T-helper 17 cell (primary cell): ENCODE measurements at places on chromosomes 1 and 21. TPM values are rescaled to one million over a fixed set of nuclear protein-coding genes. Genes with fewer than 3 reads are reported as not detected.

DNA sequence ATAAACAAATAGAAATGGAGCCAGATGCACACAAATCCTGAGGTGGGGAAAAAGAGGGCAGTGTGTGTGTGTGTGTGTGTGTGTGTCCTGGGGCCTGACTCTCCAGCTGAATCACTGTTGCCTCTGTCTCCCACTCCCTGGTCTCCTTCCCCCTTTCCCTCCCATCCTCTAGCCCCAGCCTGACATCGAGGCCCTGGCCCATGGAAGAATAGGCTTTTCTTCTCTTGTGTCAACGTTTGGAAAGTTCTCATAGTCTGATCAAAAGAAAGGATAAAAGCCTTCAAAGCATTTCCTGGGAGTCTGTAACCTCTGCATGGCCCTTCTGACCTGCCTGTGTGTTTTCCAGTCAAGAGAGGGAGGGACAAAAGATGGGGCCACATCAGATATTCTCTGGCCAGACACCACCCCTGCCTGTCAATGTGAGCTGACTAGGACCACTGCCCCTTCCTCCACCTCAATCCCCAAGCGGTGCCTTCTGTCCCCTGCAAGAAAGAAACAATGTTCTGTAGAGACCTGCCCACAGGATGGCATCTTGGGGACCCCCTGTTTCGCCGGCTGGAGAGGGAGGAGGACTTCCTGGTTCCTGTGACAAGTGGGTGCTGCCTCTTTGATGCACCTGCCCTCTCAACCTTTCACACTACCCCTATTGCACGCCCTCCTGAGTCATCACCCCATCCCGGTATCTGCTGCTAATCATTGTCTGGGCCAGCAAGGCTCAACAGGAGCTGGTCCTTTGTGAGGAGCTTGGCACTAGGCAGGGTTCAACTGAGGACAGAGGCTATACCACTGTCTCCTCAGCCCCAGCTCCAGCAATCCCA, 16.2 kb downstream of the KCNJ10 start:
- H3K36me3 ChIP-seq, result peaks cover 23% of the 10 kb centered on the region
- no peak overlapping the region for H3K4me3 ChIP-seq
- no peak for DNase-seq
- no peak overlapping the region for H3K27ac ChIP-seq

DNA sequence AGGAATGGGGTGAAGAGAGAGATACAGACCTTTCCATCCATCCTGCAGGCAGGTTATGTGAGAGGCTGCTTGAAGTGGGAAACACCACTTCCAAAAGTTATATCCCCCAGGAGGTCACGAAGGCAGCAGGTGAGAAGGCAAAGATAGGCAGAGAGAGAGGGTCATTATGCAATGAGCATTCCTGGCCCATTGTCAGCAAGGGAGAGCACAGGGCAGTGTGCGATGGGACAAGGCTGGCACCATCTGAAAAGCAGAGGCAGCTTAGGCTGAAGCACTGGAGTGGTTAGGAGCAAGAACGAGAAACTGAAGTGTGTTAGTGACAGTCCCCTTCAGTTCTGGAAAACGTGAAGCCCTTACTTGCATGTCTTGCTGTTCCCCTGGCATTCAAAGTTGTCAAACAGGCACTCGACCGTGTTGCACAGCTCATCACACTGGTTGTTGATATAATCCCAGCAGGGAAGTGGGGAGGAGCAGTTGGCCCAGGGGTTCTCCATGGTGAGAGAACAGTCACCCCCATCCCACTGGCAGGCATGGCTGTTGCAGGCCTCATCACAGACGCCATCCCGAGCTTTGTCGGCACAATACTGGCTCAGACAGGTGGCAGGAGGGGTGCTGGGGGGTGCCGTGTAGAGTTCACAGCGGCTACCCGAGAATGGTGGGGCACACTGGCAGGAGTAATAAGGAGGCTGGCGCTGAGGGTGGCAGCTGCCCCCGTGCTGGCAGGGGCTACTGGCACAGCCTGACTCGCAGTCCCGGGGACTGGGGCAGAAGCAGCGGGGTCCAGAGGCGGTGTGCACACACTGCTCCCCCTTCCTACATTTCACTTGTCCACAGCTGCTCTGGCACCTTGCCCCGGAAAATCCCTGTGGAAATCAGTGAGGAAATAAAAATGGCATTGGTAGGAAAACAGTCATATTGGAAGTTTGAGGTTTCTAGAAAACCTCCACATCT, 28.9 kb upstream of the ADAM30 start:
- H3K4me1 ChIP-seq, result no peaks in the 10 kb centered on the region
- H3K27me3 ChIP-seq, result no peaks in the 10 kb centered on the region
- peaks cover 12% of the 10 kb centered on the region for H3K36me3 ChIP-seq
- H3K4me3 ChIP-seq, result no peak overlapping the region

DNA sequence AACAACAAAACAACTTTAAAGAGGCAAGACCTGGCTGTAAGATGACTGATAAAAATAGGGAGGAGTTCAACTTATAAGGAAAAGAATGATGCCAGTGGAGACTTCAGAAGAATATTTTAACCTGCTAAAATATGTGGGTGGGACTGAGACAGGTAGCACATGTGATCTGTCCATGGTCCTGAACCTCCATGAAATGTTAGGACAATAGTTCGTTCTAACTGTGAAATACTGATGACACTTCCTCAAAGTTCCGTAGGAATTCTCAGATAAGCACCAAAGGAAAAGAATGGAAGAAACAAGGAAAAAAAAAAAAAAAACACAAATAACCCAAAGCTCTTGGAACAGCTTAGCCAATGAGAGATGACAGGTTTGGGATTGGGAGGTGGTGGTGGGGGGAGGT, 44.7 kb downstream of the CDC42BPA start:
- no peak overlapping the region for H3K27ac ChIP-seq
- H3K36me3 ChIP-seq, result no peaks in the 10 kb centered on the region
- no peak overlapping the region for H3K4me3 ChIP-seq
- DNase-seq, result no peak

FABP3 gene
- not detected for total RNA-seq

ZC3H12A gene
- total RNA-seq, result 166 TPM

DNA sequence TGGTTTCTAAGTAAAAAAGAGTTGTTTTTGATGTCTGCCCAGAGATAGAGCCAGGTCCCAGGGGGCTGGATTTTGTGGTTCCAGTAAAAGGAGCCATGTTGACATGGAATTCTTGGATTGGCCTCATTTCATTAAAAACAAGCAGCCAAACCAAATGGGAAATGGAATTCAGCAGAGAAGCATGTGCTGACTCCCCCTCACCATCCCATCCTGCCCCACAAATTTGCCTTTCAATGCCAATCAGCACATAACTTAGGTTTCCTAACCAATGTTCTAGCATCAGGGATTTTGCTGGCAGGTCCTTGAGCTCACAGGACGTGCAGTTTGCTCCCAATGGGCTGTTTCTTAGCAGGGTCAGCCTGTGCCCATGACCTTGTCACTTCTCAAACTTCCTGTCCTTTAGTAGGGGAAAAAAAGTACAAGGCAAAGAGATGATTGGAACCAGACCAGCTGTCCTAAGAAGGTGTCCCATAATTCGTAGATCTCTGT, 101.5 kb upstream of the GADD45A start:
- H3K36me3 ChIP-seq, result no peaks in the 10 kb centered on the region
- no peak for DNase-seq
- H3K4me1 ChIP-seq, result no peaks in the 10 kb centered on the region
- H3K4me3 ChIP-seq, result no peak overlapping the region

COA6 gene
- 14.0 TPM for total RNA-seq

DNA sequence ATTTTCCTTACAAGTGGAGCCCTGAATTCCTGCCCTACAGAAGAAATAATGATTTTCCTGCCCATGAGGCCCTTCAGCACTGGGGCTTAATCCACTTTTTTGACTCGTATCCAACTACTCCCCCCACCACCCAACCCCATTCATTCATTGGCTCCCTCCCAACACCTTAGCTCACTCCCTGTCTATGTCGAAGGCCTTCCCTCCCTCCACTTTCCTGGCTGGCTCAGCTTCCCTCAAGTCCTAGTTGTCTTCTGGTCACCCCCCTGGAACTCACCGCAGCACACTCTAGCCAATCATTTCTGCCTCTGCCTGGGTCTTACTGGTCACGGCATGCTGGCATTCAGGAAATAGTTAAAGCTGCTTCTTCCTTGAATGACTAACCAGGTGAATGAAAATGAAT, 118.9 kb downstream of the PGBD5 start:
- H3K27ac ChIP-seq, result no peak overlapping the region
- no peak for DNase-seq
- H3K27me3 ChIP-seq, result peaks cover 19% of the 10 kb centered on the region
- H3K36me3 ChIP-seq, result no peaks in the 10 kb centered on the region

DNA sequence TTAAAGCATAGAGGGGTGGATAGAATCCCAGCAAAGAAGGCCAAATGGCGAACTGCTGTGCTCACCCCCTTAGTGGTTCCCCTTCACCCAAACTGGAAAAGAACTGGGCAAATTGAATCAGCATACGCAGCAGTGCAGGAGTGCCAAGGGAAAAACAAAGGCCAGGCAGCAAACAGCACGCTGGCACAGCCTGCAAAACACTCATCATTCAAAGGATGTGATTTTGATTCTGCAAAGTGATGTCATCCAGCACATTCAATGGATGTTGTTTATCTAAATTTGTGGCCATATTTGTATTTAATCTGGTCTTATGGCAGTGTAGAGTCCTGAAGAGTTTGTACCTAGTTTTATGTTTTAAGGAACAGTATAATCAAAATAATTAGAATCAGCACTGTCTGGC, 71.8 kb upstream of the ECE1 start:
- H3K36me3 ChIP-seq, result no peaks in the 10 kb centered on the region
- no peaks in the 10 kb centered on the region for H3K27me3 ChIP-seq

- no peak overlapping the region for H3K4me3 ChIP-seq
- no peak for DNase-seq
- peaks cover 17% of the 10 kb centered on the region for H3K4me1 ChIP-seq
- no peaks in the 10 kb centered on the region for H3K27me3 ChIP-seq
- peaks cover 14% of the 10 kb centered on the region for H3K36me3 ChIP-seq
- H3K27ac ChIP-seq, result peak overlapping the region; percentile 43
Observed at GRCh38 chr1:171798765-171799164, 17.3 kb downstream of the METTL13 start.

MTARC1 gene
- 0.75 TPM for total RNA-seq

GRCh38 chr1:156914440-156914856, 6.0 kb upstream of the LRRC71 start:
- no peak for DNase-seq
- peak overlapping the region; percentile 19 for H3K27ac ChIP-seq
- peaks cover 3% of the 10 kb centered on the region for H3K36me3 ChIP-seq

DNA sequence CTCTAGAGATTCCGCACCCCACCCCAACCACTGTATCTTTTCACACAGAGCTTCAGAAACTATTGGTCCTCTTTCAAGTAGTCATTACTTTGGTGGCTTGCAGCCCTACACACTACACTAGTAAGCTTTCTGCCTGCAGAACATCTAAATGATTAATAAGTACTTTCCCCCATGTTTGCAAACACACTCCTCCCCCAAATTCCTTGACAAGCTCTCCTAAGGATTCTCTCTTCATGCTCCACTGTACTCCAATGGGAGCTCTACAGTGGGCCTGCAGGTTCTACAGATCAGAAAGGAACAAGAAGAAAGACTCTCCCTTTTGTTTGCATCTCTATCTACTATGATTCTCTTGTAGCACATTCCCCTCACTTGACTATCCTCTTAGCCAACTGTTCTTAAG, 16.3 kb upstream of the NUF2 start:
- no peaks in the 10 kb centered on the region for H3K27me3 ChIP-seq
- DNase-seq, result no peak
- H3K4me1 ChIP-seq, result no peaks in the 10 kb centered on the region
- H3K4me3 ChIP-seq, result no peak overlapping the region

LCE1D gene
- not detected for total RNA-seq

DIRAS3 gene
- total RNA-seq, result not detected

DNA sequence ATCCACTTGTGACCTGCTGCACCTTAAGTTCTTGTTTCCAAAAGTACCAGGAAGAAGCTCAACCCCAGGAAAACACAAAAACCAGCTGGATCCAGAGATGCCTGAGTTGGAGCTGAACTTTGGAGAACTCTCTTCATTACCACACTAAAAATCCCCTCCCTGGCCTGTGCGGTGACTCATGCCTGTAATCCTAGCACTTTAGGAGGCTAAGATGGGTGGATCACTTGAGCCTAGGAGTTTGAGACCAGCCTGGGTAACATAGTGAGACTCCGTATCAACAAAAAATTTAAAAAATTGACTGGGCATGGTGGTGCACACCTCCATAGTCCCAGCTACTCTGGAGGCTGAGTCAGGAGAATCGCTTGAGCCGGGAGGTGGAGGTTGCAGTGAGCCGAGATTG, 6.2 kb downstream of the MAP1LC3C start:
- DNase-seq, result no peak
- H3K36me3 ChIP-seq, result peaks cover 3% of the 10 kb centered on the region
- no peak overlapping the region for H3K4me3 ChIP-seq
- peaks cover 16% of the 10 kb centered on the region for H3K27me3 ChIP-seq
- no peak overlapping the region for H3K27ac ChIP-seq
- H3K4me1 ChIP-seq, result peaks cover 2% of the 10 kb centered on the region

DNA sequence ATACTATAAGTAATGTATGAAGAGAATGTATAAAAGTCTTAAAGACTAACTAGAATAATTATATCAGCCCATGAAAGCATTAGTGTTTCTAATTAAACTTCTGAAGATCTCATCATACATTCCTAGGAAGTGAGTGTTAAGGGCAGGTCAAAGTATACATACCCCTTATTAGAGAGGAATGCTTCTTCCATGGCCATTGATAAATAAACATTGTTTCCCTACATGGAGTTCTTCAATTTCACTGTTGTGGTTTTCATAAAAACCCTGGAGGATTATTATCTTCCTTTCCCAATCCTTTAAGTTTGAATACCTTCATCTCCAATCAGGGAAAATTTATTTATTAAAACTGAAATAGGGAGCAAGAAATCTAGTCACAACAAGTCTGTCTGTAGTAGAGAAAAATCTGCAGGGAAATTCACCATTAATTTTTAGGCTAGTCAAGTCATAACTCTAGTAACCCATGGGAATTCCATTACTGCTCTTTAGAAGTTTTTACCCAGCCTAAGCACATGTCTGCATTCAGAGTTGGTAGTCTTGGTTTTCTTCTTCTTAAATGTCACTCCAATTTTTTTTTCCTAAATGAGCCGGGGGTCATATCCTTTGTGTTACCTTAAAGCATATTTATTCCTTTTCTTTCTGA, 147.0 kb downstream of the TNFSF18 start:
- no peak overlapping the region for H3K4me3 ChIP-seq
- no peak for DNase-seq
- no peaks in the 10 kb centered on the region for H3K27me3 ChIP-seq
- no peaks in the 10 kb centered on the region for H3K36me3 ChIP-seq

- no peak for DNase-seq
- no peaks in the 10 kb centered on the region for H3K4me1 ChIP-seq
- H3K27me3 ChIP-seq, result peaks cover 56% of the 10 kb centered on the region
Observed at GRCh38 chr1:16013220-16013907, 4.5 kb downstream of the HSPB7 start.
